ENCODE measurements at places on chromosomes 7 and 10.

GRCh38 chr10:31064348-31064747, 32.7 kb upstream of the ZNF438 start:
- no peak for DNase-seq

- no peak for DNase-seq
Measured at GRCh38 chr7:22640269-22640668, 86.7 kb upstream of the IL6 start.

GRCh38 chr7:132672200-132672990, 96.1 kb upstream of the PLXNA4 start:
- no peak for DNase-seq

DNA sequence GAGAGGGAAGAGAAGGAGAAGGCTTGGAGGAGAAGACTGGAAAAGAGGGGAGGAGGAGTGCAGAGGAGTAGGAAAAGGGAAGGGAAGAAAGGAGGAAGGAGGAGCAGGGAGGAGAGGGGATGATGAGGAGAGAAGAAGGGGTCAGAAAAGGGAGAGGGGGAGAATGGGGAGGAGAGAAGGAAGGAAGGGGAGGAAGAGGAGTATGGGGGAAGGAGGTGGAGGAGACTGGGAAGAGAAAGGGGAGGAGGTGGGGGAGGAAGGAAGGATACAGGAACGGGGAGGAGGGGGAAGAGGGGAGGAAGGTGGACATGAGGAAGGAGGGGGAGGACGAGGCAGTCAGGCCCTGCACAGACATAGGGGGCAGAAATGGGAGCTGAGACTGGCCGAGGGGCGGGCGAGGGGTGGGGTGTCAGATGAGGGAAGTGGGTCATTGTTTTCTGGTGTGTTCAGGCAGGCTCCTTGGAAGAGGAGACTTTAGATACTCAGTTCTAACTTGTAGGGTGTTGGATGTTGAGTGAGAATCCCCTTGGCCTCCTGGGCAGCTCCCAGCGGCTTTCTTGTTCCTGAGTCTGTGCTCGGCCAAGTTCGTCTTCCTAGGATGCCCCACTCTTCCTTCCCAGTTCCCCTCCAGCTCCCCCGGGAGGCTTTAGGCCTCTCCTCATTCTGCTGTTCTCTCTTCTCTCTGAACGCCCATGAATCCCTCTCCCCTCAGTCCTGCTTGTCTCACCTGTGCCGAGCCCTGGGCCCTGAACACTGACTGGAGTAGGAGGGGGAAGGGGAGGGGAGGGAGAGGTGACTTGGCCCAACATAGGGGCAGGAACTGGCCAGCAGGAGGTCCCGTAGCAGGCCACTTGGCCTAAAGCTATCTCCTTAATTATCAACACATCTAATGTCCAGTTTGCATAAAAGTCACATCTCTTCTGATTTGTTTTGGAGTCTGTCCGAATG, 12.8 kb upstream of the CRHR2 start:
- DNase-seq = no peak

GRCh38 chr10:31990937-31991336, 62.3 kb upstream of the ARHGAP12 start:
- DNase-seq = no peak

DNA sequence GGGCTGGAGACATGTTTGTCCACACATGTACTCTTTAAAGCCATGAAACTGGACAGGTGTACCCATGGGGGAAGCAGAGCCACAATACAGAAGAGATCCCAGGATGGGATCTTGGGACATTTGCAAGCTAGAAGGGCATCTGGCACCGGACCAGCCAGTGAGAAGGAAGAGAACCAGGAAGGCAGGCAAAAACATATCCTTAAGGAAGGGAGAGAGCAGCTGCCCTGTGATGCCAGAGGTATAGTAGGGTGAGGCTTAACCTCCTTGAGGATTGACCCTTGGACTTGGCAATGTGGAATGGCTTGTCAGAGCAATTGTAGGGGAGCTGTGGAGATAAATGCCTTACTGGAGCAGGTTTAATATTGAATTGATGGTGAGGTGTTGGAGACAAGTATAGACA, 17.9 kb upstream of the SUV39H2 start:
- no peak for DNase-seq

DNA sequence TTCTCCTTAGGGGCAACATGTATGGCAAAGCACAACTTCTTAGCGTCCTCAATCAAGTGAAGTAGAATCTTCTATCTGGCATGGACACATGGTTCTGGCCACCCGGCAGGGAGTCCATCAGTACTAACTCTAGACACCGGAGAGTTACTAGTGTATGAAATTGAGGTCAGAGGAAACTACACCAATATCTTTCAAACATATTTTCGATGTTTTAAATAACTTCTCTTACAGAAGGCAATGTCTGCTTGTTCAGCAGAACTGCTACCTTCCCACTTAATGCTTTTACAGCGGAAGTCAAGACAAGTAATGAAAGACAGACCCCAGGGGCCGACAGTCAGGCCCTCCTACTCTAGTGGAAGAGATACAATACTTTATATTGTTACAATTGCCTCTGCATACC, 89.9 kb downstream of the RNF216 start:
- no peak for DNase-seq

GRCh38 chr10:111762114-111762513, 421.5 kb downstream of the GPAM start:
- peak; percentile 2 for DNase-seq

DNA sequence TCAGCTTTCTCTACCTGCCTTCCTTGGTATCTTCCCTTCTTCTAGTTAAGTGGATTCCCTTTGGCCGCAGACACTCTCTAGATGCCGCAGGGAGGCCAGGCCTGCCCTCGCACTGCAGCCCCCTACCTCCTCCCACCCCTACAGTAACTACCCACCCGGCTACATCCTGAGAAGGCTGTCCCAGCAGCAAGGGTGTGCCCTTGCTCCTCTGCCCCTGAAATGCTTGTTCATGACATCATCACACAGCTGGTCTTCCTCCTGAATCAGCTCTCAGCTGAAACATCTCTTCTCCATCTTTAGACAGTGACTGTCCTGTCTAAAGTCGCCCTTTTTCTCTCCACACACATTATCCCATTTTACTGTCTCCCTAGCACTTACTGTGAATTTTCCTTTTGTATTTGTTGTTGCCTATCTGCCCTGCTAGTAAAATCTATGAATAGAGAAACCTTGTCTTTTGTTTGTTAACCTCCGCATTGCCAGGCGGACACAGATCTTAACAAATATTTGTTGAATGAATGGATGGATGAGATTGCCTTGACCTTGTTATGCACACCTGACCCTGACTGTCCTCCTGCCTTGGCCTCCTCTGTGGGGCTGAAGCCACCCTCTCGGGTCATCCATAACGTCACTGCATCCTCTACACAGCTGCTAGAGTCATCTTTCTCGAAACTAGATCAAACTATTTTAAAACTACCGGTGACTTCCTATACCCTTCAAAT, 108.9 kb upstream of the GATA3 start:
- DNase-seq = no peak

DNA sequence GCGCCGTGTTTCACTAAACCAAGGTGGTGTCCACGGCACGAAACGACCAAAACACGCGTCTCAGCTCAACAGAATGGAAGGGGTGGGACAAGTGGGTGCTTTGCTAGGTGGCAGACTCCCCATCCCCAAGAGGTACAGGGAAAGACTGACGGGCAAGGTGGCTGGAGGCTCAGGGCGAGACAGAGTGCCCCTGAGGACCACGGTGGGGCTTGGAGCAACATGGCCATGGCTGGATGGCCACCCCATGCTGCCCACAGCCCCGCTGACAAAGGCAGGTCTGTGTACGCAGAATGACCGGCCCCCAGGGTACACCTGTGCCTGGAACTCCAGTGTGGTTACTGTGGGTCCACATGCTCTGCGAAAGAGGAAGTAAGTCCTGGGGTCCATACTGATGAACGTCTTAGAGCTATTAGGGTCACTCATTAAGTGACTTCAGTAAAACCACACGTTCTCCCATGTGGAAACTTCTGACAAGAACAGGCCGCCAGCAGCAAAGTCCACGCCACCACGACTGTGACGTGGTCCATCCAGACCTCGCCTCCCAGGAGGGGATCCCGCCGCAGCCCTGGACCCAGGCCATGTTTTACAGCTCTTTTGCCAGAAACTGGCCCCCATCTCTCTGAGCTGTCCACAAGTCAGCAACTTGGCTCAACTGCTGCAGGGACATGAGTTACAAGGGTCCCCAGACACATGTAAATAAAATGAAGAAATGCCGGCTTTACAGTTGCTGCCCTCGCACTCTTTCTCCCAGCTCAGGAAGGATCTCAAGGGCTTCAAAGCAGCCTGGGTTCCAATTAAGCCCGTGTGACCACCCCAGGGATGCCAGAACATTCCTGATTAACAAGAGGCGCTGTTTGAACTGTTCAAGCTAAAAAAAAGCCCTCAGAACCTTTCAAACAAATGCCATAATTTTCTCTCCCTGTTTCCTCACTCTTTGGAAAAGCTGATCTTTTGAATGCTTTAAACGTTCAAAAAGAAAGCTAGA, 66.8 kb downstream of the MAD1L1 start:
- DNase-seq = no peak

- no peak for DNase-seq
Measured at GRCh38 chr7:2990949-2991470, 52.7 kb downstream of the CARD11 start.

DNA sequence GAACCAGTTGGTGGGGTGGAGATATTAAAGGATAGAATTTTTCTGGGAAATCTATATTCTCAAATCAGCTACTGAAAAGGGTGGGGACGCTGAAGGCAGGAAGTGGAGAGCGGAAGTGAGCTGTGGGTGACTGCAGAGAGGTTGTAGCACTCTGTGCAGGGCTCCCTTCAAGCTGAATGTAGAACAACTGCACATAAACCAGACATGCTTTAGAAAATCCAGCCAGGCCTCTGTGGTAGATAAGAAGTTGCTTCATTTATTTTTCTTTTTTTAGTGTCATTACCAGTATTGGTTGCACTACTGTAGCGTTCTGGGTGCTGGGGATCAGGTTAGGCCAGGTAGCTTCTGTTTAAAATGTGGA, 127.8 kb downstream of the CELF2 start:
- DNase-seq = no peak

GRCh38 chr7:112360681-112361080, 89.6 kb upstream of the IFRD1 start:
- DNase-seq = no peak

GRCh38 chr7:85770332-85770731, 583.5 kb upstream of the SEMA3D start:
- no peak for DNase-seq

DNA sequence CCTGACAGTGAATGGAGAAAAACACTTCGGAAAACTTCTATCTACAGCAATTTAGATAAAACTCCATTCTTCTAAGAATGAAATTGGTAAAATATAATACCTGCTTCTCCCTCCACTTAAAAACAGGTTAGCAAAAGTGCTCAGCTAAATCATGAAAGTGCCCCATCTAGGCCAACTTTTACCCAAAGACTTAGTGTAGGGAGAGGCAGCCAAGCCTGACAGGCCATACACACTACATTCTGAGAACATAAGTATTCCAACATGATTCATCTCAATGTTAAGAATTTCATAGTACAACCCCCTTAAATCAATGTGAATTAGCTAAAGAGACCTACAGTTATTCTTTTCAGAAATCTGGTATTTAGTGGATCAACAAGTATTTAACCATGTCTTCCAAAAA, 7.2 kb downstream of the FAM3C start:
- DNase-seq = no peak

GRCh38 chr10:62817121-62817765, 1.1 kb upstream of the EGR2 start:
- peak; percentile 39 for DNase-seq

GRCh38 chr10:115830265-115830970, 442.6 kb downstream of the GFRA1 start:
- no peak for DNase-seq

DNA sequence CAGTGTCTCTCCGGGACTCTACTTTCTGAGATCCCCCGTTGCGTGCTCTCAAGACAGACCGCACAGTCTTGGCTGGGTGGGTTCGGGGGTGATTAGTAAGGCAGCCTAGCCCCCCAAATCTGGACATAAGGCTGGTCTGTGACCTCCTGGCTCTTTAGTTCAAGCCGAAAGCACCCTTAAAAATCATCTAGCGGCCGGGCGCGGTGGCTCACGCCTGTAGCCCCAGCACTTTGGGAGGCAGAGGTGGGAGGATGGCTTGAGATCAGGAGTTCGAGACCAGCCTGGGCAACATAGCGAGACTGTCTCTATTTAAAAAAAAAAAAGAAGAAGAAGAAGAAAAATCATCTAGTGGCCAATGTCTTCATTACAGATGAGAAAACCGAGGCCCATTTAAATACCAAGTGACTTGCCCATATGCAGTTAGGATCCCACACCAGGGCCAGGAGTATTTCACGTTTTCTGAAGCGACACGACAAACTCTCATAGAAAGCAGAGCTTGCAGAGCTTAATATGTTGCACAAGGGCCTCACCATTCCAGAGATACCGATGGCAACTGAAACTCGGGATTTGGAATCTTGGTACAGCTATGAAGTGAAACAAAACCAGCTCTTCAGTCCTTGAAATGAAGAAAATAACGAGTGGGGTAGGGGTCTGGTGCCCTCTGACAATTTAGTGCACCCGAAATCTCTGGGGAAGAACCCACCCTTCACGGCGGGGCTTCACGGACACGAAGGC, 703 bp upstream of the HILPDA start:
- DNase-seq = peak; percentile 21

GRCh38 chr7:137655804-137656203, 191.0 kb downstream of the DGKI start:
- no peak for DNase-seq

DNA sequence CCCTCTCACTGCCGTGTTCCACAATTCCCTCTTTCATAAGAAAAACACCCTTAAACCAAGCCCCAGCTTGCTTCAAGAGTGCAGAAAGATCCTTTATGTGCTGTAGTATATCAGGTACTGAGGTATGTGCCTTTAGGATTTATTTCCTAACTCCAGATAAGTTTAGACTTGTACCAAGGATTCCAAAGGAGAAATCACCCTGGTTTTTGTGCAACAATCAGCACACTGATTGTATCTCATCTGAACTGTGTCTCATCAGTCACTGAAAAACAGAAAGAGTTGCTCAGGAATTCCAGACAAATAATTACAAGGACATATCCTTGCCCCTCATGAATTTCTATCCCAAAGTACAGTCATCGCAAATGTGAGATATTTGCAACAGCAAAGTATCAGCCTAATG, 77.2 kb upstream of the PTPRZ1 start:
- DNase-seq = no peak

GRCh38 chr10:100970076-100970913, 991 bp downstream of the SEMA4G start:
- DNase-seq = no peak

GRCh38 chr10:35058134-35058533, 32.0 kb downstream of the CUL2 start:
- DNase-seq = peak; percentile 84

GRCh38 chr7:100808354-100808875, 18.9 kb downstream of the EPHB4 start:
- no peak for DNase-seq

- DNase-seq = peak; percentile 26
Measured at GRCh38 chr10:4981722-4982471, 18.7 kb downstream of the AKR1C1 start.

Data from A673 (cell line).